ENCODE measurements at places on chromosomes 3 and 15. TPM values are rescaled to one million over a fixed set of nuclear protein-coding genes. Genes with fewer than 3 reads are reported as not detected.

The CADPS gene
- total RNA-seq = 7.0 TPM

The MRPS22 gene
- total RNA-seq = 51.1 TPM

The NEK11 gene
- 14.9 TPM for total RNA-seq

The RHCG gene
- not detected for total RNA-seq

The RHOV gene
- 0.16 TPM for total RNA-seq

The PRR20G gene
- not detected for total RNA-seq

The NEDD4 gene
- total RNA-seq = 41.5 TPM

The C3orf20 gene
- total RNA-seq = not detected

The CPNE9 gene
- total RNA-seq = not detected
